Renal cortex interstitium (tissue), 15 donors: ENCODE measurements at places on chromosomes 1 and 21. TPM values are rescaled to one million over a fixed set of nuclear protein-coding genes. Genes with fewer than 3 reads are reported as not detected.
A peak's percentile ranks its signal among the peaks of the same experiment; 100 is the strongest.

DNA sequence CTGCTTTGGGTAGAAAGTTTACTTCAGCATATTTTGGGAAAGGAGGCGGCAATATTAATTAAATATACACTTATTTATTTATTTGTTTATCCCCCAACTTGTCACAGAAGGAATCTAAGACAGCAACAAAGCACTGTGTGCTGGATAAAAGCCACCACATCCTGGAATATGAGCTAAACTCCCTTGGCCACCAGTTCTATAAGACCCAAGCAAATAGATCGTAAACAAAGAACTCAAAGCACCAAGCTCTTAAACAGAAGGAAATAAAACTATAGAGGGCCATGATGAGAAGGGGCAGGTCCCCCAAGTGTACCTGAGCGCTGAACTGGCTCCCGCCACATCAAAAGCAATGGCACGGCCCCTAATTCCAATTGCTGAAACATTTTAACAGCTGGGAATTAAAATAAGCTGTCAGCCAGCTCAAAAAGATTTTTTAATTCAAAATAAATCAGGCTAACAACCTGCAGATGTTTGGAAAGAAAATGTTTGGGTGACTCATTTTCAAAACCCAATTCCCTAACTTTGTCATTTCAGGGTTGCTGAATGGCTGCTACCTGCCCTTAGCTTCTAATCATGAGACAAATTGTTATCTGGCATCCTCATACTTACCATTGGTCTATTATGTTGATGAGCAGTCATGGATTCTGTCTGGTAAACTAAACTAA is 127.1 kb downstream of the SLC30A10 start:
- DNase-seq, result no peak

GRCh38 chr1:21936366-21937031 is 611 bp downstream of the HSPG2 start:
- no peak for DNase-seq

GRCh38 chr1:26372039-26372438 is 511 bp downstream of the ZNF683 start:
- DNase-seq, result no peak

- no peak for DNase-seq
These were observed 97.3 kb downstream of the TAS1R2 start for GRCh38 chr1:18761948-18762840.

DNA sequence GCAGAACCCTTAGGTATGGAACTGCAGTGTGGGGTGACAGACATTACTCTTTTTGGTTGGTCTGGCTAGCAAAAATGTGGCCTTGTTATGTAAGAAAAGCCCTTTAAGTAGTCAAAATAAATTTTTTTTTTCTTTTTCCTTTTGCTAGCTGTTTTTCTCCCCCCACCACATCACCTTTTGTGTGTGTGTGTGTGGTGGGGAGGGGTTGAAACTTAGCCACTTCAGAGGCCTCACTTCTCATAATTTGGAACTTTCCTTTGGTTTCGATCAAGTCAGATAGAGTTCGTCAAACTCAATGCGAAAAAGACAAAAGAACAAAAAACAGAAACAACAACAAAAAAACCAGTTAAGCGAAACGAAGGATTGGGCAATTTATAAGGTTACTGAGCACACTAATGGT is 1.9 kb upstream of the PRMT2 start:
- no peak for DNase-seq

Gene AMPD1
- 0.06 TPM for polyA plus RNA-seq

Gene ZFP69B
- polyA plus RNA-seq, result 6.3 TPM

DNA sequence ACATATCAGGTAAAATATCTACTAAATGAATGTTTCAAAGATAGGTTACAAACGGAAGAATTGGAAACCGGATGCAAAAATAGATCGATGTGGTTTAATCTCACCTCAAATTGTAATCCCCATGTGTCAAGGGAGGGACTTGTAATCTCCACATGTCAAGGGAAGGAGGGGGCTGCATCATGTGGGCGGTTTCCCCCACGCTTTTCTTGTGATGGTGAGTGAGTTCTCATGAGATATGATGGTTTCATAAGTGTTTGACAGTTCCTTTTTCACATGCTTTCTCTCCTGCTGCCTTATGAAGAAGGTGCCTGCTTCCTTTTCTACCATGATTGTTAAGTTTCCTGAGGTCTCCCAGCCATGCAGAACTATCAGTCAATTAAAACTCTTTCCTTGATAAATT is 408.7 kb upstream of the TMPRSS15 start:
- DNase-seq, result no peak

Gene LMOD1
- 5.2 TPM for polyA plus RNA-seq

Gene PSRC1
- polyA plus RNA-seq, result 25.1 TPM

GRCh38 chr21:35929901-35930300 is 130.4 kb downstream of the SETD4 start:
- no peak for DNase-seq

DNA sequence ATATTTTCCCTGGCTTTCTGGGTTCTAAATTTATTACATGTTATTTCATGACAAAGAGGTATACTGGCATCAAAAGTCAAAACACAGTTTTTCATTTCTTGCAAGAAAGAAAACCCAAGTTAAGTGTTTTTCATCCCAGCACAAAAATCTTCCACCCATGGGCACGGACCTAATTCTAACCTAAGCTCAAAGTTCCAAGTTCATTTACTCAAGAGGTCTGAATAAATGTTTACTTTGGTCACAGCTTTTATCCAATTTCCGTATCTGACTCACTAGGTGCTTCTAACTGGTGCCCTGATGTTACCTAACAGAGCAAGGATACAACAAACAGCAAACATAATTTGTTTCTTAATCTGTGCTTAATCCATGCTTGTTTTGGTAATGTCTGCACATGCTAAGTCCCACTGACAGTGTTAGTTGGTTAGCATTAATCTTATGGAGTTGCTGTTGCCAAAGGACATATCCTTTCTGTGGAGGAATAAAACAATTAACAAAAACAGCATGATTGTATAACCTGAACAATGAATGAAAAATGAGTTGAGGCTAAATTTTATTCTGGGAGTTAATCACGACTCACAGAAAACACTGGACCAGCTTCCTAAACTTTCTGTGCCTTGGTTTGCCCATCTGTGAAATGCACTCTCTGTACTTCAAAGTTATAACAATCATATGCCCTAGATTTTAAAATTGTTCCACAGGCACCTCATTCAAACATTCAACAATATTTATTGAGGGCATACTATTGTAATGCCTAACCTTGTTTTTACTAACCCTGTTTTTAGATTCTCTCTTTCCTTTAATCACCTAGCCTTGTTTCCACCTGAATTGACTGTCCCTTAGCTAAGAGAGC is 4.2 kb upstream of the CHD1L start:
- no peak for DNase-seq

- no peak for DNase-seq
These were observed 24.4 kb downstream of the C4BPA start for GRCh38 chr1:207128336-207128921.

GRCh38 chr1:203549309-203549708 is 55.4 kb downstream of the OPTC start:
- DNase-seq, result no peak

DNA sequence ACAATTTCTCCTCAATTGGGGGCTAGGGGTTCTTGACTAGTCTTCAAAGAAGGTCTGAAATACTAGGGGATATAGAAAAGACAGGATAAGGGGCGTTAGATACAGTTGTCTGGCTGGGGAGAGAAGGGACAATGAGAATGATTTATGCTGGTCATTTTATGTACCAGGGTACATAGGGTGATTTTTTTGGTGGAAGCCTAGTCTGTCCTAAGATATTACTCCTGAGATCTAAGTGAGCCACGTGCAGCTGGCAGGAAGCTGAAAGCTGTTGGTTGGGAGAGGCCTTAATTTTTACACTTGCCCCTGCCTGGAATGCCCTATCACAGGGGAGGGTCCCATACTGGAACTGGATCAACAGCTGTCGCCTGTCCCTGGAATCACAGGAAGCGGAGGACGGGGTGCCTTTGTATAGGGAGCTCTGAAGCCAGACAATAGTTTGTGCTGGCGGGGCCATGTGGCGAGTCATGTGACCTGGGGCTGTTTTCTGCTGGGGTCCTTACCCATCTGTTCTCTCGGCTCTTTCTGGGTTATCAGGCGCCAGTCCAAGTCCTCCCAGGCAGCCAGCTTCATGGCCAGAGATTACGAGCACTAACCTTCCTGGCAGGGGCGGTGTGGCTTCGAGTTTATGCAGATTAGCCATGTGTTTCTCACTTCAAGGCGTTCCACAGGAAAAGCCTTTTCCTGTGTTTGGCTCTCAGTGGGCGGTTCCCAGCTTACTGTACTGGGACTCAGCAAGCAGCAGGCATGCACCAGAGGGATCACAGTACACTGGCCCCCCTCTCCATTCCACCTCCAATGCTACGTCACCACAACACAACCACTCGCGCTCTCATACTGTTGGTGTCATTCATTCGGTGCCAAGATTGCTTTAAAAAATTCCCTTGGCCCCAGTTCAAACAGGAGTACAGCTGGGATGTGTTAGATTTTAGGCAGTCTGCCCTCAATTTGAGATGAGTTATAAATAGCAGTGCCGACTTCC is 27.5 kb downstream of the ARID1A start:
- DNase-seq, result peak; percentile 90

GRCh38 chr1:113012149-113012548 is 56.2 kb upstream of the SLC16A1 start:
- DNase-seq, result no peak

GRCh38 chr1:87292684-87293493 is 35.8 kb upstream of the LMO4 start:
- DNase-seq, result peak; percentile 75

DNA sequence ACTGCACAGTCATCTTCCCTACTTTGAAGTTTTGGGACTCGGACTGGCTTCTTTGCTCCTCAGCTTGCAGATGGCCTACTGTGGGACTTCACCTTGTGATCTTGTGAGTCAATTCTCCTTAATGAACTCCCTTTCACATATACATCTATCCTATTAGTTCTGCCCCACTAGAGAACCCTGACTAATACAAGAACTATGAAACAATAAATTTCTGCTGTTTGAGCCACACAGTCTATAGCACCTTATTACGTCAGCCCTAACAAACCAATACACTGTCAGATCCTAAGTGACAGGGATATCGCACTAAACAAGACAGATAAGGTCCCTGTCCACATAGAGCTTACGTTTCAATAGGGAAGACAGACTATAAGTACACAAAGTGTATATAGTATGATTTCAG is 120.1 kb downstream of the PLPP3 start:
- no peak for DNase-seq

- no peak for DNase-seq
These were observed 337.0 kb upstream of the PLXNA2 start for GRCh38 chr1:208581209-208581608.

- DNase-seq, result no peak
These were observed 39.2 kb downstream of the ADARB1 start for GRCh38 chr21:45113543-45113942.

Gene IFI6
- 29.4 TPM for polyA plus RNA-seq

DNA sequence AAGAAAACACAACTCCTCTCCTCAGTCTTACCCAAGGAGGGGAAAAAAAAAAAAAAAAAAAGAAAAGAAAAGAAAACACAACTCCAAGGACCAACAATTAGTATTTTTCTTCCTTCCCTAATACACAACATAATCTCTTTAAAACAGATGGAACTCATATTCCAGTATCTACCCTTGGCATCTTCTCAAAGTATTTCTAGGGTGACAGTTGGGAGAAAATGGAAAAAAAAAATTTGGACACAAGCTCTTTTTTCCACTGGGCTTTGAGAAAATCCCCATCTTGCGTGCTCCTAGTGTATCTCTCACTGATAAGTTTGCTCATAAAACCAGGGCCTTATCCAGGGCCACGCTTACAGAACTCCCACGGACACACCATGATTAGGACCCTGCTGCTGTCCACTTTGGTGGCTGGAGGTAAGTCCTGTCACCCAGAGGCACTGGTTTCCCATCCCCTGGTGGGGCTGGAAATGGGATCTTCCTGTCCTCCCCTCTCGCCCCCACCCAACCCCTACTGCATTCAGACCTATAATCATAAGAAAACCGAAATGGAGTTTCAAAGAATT is at the start of gene CELA2B:
Gene CELA2B, plus strand, starts transcription at position 353 of the 563 bp plus-strand sequence. Its CDS starts 22 bp downstream, at position 375.
- no peak for DNase-seq

GRCh38 chr1:202106340-202107254 is 16.1 kb upstream of the GPR37L1 start:
- no peak for DNase-seq

- no peak for DNase-seq
These were observed 414.0 kb upstream of the KAZN start for GRCh38 chr1:14184454-14184853.

DNA sequence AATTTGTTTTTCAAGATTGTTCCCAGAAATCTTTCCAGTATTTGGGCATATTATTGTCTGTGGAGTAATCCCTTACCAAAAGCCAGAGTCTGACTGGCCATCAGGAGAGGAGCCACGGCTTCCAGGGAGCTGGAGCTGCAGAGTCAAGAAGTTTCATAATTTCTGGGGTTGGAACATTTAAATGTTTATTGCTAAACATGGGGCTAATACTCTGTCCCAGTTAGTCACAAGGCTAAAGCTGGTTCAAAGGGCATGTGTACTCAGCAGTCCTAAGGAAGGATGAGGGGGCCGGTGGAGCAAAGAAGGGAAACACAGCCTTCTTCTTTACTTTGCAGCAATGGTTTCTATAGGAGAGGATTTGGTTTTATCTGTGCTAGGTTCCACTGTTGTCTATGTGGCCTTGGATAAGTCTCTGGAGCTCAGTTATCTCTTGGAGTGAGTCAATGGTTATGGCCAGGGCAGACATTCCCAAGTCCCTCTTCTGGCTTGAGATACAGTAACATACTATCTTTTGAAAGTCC is 9.5 kb downstream of the DENND2D start:
- DNase-seq, result no peak

DNA sequence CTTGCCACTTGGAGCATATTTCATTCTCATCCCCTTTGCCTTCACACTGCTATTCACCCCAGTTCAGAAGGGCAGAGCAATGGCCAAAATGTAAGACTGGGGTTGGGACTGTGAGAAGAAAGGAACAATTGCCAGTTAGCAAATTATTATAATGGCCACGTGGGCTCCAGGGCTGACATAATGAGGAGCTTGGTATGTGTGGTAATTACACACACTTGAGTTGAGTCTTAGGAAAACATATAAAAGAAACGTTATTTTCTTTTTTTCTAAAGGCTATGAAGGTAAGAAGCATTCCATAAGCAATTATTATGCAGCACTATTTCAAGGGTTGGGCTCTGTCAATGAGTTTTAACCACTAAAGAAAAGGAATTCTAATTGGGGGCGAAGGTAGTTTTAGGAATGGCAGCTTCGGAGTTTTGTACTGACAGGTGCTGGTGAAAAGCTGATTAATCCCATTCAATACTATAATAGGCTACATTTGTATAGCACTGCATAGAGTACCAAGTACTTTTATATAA is 32.5 kb upstream of the BCL10 start:
- no peak for DNase-seq

DNA sequence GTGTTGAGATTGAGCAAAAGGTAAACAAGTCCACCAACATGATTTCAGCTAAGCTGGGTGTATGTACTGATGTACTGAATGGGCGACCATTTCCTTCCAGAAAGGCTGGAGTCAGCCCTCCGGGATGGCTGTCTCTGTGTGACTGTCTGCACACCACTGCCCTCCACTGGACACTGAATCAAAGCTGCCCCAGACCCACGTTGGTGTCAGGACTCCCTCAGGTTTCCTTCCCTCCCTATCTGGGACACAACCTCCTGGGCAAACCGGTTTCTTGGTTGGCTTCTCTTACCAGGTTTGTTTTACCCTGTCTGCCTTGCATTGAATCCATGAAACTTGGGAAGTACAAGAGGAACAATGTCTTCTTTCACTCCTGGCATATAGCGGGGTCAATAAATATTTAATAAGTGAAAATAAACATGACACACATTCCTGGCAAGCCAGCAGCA is 5.3 kb upstream of the SRP9 start:
- DNase-seq, result no peak

GRCh38 chr1:47212636-47213229 is 19.3 kb downstream of the TAL1 start:
- no peak for DNase-seq
